ENCODE measurements at places on chromosomes 3 and 15. TPM values are rescaled to one million over a fixed set of nuclear protein-coding genes. Genes with fewer than 3 reads are reported as not detected.

Gene PLA2G4D
- total RNA-seq = not detected

GRCh38 chr3:119808843-119809242 lies 26.9 kb downstream of the NR1I2 start:
- DNase-seq = no peak

GRCh38 chr3:4907643-4908432 lies 71.4 kb upstream of the BHLHE40 start:
- DNase-seq = no peak

DNA sequence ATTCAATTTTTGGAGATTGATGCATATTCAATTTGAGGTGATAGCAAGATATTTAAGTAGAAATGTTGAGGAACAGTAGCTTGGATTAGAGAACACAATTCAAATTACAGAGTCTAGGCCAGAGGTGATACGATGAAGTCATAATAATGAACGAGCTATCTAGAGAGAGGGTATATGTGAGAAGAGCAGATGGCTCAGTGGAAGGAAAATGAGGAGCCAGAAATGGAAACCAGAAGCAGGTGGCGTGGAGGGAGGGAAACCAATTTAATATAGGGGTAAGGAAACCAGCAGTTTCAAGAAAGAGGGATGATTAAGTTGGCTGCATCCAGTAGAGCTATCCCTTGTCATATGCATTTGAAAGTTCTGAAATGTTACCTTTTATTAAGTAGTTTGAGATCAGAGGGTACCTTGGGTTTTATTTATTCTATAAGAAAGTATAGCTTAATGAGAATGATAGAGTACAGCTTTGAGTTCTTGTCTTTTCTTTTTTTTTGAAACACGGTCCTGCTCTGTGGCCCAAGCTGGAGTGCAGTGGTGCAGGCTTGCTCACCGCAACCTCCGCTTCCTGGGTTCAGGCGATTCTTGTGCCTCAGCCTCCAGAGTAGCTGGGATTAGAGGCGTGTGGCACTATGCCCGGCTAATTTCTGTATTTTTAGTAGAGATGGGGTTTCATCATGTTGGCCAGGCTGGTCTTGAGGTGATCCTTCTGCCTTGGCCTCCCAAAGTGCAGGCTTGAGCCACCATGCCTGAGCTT lies 22.1 kb downstream of the NCK1 start:
- DNase-seq = no peak

DNA sequence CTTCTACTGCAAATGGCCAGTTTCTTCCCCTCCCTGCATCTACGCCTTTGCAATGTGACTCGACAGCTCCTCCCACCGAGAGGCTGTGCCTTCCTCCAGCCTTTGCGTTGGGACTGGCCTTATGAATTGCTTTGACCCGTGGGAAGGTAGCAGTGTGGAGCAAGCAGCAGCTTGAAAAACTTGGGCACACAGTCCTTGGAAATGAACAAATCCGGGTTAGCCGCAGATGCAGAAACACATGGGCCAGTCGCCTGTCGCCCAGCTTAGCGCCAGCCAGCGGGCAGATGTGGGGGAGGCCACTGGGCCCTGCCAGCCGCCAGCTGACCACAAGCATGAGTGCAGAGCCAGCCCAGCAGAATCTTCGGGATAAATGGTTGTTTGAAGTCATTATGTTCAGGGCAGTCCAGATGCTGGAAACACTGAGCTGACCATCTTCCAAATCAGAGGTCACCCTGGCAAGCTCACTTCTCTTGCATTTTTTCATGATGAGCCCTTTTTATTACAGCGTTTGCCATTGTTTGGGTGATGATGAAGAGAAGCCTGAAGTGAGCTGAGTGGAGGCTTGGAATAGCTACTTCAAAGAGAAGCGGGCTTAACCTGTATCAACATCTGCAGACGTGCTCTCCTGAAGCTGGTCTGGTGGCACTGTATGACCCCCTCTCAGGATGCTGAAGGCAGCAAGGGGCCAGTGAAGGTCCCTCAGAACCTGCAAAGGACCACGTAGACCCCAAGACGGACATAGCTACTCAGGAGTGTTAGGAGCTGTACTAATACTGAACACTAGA lies 9.8 kb downstream of the SELENOS start:
- DNase-seq = peak; percentile 94

GRCh38 chr15:47624503-47624902 lies 92.8 kb upstream of the SEMA6D start:
- DNase-seq = no peak

DNA sequence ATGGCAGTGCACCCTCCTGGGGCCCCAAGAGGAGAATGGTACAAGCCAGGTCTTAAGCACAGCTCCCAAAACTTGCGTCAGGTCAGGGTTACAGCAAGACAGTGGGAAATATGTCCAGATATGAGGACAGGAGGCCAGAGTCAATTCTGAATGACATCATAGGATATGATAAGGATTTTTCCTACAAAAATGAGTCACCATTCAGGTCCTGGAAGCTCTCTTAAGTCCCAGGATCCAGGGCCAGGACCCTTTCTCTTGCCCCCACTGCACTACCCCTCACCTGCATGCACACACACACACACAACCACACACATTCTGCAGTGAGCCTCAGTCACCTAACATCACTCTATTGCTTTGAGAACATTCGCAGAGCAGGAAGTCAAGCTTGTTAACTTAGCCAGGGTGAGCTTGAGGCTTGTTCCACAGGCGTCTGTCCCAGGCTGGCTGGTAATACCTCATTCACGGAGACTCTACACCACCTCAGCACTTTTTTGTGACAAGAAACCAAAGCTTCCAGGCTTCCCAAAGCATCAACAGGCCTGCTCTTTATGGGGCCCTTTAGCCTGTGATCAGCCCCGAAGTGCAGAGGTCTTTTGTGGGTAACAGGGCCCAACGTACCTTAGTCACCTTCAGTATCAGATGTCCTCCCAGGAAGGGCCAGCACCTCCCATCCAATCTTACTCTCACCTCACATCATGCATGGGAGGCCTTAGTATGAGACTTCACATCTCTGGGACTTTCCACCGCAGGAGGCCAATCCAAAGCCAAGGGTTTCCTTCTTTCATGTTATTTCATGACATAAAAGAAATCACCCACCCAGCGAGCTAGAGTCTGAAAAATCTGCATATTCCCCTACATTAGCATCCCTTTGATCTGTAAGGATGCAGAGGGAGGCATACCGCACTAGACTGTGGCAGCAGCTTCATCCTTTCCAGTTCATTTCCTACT lies 74.0 kb upstream of the LIPC start:
- DNase-seq = peak; percentile 29

DNA sequence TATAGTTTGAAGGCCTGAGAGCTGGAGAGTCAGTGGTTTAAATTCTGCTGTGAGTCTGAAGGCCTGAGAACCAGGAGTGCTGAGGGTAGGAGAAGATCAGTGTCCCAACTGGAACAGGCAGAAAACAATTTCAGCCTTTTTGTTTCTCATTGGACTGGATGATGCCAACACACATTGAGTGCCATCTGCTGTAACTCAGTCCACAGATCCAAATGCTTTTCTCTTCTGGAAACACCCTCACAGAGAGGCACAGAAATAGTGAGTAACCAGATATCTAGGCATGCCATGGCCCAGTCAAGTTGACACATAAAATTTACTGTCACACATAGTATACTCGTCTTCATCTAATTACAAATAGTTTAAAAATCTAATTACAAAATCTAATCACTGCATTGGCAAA lies 100.8 kb downstream of the NEO1 start:
- no peak for DNase-seq

GRCh38 chr3:50401978-50402595 lies 42.8 kb upstream of the TMEM115 start:
- no peak for DNase-seq
